ENCODE measurements at places on chromosomes 5 and 9.

- no peak overlapping the region for H3K4me3 ChIP-seq
- no peaks in the 10 kb centered on the region for H3K27me3 ChIP-seq
- peaks cover 8% of the 10 kb centered on the region for H3K36me3 ChIP-seq
- H3K27ac ChIP-seq: no peak overlapping the region
- H3K4me1 ChIP-seq: no peaks in the 10 kb centered on the region
Measured at GRCh38 chr5:158626718-158627117, 473.0 kb downstream of the EBF1 start.

DNA sequence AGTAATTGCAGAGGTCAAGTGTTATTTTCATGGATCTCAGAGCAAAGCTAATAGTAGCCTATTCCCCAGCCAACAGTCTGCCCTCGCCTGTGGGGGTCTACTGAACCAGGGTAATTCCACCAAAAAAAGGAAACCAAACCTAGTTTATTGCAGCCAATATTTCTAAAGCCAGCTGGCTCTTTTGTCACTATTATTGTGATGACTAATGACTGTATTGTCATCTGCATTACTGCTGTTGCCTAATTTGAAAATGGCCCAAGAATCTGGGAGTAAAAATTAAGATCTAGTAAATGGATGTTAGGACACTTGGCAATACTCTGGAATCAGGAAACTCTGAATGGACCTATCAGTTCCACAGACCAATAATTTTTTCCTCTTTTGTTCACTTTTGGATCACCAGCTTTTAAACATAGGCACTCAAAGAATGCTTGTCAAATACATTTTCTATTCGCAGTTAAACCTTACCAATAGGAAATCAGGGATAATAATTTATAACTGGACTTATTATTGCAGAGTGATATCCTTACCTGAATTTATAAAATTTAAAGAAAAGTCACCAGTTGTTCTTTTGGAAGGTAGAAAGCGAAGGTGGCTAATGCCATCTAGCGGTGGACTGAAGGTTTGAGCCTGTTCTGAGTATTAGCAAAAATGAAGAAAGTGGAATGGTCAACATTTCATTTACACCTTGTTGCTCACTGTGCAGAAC is 69.2 kb downstream of the SYK start:
- no peaks in the 10 kb centered on the region for H3K4me1 ChIP-seq
- DNase-seq: peak; percentile 40
- peaks cover 9% of the 10 kb centered on the region for H3K36me3 ChIP-seq
- no peak overlapping the region for H3K4me3 ChIP-seq

DNA sequence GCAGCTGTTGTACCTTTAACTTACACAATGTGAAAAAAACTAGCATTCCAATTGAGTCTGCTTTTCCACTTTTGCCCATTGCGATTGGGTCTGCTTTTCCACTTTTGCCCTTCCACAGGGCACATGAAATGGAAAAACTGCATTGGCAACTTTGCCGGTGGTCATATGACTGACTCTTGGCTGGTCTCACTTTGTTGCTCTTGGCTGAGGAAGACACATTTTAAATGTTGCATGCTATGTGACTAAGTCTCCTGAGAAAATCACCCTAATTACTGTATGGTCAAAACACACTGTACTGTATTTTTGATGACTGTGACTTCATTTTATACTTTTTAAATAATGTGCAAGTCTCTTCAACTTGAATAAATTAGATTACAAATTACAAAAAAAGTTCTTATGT is 1.6 kb upstream of the OXCT1 start:
- H3K27ac ChIP-seq: no peak overlapping the region
- peaks cover 33% of the 10 kb centered on the region for H3K4me1 ChIP-seq
- H3K27me3 ChIP-seq: peaks cover under 1% of the 10 kb centered on the region
- no peak overlapping the region for H3K4me3 ChIP-seq
- no peak for DNase-seq
- H3K36me3 ChIP-seq: no peaks in the 10 kb centered on the region

DNA sequence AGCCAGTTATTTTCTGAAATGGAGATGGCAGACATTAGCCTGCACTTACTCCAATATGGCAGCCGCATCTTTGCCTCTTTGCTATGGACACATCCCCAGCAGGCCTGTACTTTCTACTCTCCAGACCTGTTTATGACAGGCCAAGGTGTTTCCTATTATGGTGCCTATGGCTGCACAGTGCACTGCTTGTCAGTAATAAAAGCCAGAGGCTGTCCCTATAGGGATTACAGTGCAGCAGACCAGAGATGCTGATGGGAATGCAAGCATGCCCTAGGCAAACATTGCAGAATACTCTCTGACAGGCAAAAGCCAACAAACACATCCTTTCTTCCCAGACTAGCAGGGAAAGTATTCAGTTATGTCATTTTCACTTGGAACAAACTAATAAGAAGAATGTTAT is 442.9 kb downstream of the RAB3C start:
- H3K36me3 ChIP-seq: no peaks in the 10 kb centered on the region
- H3K4me3 ChIP-seq: no peak overlapping the region
- DNase-seq: no peak
- H3K27me3 ChIP-seq: no peaks in the 10 kb centered on the region
- no peaks in the 10 kb centered on the region for H3K4me1 ChIP-seq

- H3K36me3 ChIP-seq: no peaks in the 10 kb centered on the region
- H3K4me3 ChIP-seq: peak overlapping the region; percentile 97
- no peak for DNase-seq
- peaks cover 63% of the 10 kb centered on the region for H3K4me1 ChIP-seq
- peak overlapping the region; percentile 100 for H3K27ac ChIP-seq
Measured at GRCh38 chr5:138543730-138544104, 681 bp upstream of the ETF1 start.

DNA sequence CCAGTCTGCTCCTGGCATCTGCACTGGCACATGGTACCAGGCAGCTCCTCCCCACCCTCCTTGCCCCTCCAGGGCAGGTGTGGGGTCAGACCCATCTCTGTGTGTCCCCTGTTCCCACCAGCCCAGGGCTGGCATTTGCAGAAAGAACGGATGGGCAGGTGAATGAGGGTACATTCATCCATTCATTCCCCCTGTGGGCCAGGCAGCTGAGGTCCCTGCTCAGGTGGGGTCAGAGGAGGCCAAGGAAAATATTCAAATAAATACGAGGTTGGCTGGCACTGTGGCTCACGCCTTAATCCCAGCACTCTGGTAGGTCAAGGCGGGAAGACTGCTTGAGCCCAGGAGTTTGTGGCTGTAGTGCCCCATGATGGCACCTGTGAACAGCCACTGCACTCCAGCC is 25.0 kb upstream of the PHYKPL start:
- peaks cover 4% of the 10 kb centered on the region for H3K36me3 ChIP-seq
- DNase-seq: no peak
- peaks cover 3% of the 10 kb centered on the region for H3K4me1 ChIP-seq
- no peak overlapping the region for H3K4me3 ChIP-seq
- H3K27me3 ChIP-seq: no peaks in the 10 kb centered on the region

GRCh38 chr9:129731477-129732085 is 21.3 kb downstream of the PTGES start:
- peaks cover 8% of the 10 kb centered on the region for H3K27me3 ChIP-seq
- no peak overlapping the region for H3K27ac ChIP-seq
- DNase-seq: no peak
- no peak overlapping the region for H3K4me3 ChIP-seq
- no peaks in the 10 kb centered on the region for H3K36me3 ChIP-seq

GRCh38 chr9:113988385-113989016 is 89.6 kb downstream of the AMBP start:
- peaks cover 23% of the 10 kb centered on the region for H3K4me1 ChIP-seq
- no peaks in the 10 kb centered on the region for H3K27me3 ChIP-seq
- H3K4me3 ChIP-seq: no peak overlapping the region
- peaks cover 10% of the 10 kb centered on the region for H3K36me3 ChIP-seq
- DNase-seq: no peak

- no peaks in the 10 kb centered on the region for H3K27me3 ChIP-seq
- no peak overlapping the region for H3K27ac ChIP-seq
- no peaks in the 10 kb centered on the region for H3K4me1 ChIP-seq
- no peak for DNase-seq
- no peak overlapping the region for H3K4me3 ChIP-seq
Measured at GRCh38 chr9:16136451-16136850, 583.6 kb downstream of the CCDC171 start.

Data from naive B cell (primary cell).